ENCODE measurements at places on chromosomes 4 and X.

GRCh38 chr4:143598816-143599215 lies 85.3 kb downstream of the SMARCA5 start:
- no peak for DNase-seq

- no peak for DNase-seq
Observed at GRCh38 chr4:2083826-2084160, 24.7 kb downstream of the NAT8L start.

DNA sequence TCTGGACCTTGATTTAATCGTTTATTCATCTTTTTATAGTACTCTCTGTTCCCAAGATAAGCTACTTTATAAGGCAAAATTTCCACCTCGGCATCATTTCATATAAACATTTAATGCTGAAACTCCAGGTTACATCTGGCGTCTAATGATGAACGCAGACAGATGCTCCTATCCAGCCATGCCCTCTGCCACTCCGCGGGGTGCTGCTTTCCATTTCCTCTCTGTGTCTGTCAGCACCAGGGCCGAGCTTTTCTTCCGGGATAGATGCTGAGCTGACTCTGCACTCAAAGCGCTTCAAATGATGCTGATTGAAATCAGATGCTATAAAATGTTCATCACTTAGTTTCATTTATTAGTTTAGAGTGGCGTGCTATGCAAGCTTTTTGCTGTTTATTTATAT lies 80.5 kb upstream of the HELT start:
- no peak for DNase-seq

- DNase-seq: no peak
Observed at GRCh38 chr4:34046580-34046979, 2197.7 kb downstream of the ARAP2 start.

- DNase-seq: no peak
Observed at GRCh38 chr4:126271292-126271691, 956.5 kb downstream of the FAT4 start.

- DNase-seq: no peak
Observed at GRCh38 chrX:132622130-132622529, 133.3 kb upstream of the MBNL3 start.

- no peak for DNase-seq
Observed at GRCh38 chr4:53962516-53963225, 101.7 kb downstream of the CHIC2 start.

GRCh38 chr4:87805971-87806370 lies 6.6 kb downstream of the IBSP start:
- no peak for DNase-seq

DNA sequence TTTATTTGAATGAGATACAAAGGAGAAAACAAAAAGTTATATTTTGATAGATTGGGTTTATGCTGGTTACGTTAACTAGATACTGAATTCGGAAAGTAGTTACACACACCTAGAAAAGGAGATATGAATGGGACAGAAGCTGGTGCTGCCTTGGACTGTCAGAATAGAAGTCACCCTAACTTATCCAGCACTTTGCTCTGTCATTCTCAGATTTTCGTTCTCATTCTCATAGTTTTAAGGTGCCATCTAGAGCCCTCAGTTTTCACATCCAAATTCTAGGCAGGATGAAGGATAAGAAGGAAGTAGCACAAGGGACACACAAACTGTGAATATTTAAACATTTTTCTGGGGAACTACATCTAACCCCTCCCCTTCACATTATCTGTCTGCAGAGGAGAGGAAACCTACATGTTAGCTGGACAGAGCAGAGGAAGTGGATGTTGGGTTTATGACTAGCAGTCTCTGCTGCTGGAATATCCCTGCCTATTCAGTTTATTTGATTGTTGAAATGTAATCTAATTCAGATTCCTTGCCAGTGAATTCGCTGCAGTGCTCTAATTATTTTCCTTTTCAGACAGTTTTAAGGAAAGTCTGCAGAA lies 521.9 kb downstream of the FAT4 start:
- DNase-seq: no peak

- DNase-seq: no peak
Observed at GRCh38 chr4:55297346-55297745, 48.7 kb upstream of the SRD5A3 start.

- no peak for DNase-seq
Observed at GRCh38 chr4:33831442-33832066, 2412.8 kb downstream of the ARAP2 start.

DNA sequence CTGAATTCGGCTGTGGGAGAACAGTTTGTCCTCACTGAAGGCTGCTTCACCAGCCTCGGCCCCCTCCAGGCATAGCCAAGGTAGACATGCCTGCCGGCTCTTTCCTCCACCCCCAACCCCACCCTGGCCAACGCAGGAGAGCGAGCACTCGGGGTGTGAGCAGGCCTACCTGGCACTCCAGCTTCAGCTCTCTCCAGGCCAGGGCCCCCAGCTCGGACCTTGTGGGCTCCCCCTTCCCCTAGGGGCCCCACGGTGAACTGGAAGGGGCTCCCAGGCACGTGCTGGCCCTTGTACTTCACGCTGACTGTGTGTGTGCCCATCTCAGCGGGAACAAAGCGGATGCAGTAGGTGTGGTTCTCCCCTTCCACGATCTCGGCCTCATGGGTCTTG lies 22.4 kb downstream of the FLNA start:
- DNase-seq: no peak

GRCh38 chrX:12895866-12896265 lies 10.6 kb upstream of the TLR8 start:
- DNase-seq: no peak

- DNase-seq: no peak
Observed at GRCh38 chr4:183242291-183242690, 77.8 kb downstream of the CLDN22 start.

DNA sequence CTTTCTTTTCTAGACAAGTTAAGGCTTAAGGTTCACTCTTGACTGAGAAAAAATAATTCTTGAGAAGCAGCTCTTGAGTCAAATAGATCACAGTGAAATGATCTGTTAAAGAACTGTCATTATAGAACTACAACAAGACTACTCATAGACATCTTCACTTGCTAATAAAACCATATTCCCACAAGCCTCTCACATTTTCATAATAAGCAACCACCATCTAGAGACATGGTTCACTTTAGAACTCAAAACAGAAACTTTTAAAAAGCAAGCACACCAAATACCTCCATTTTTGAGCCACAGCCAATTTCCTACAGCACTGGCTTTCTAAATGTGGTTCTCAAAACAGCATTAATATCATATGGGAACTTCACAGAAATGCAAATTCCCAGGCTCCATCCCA lies 309.5 kb downstream of the TMA16 start:
- no peak for DNase-seq

- DNase-seq: no peak
Observed at GRCh38 chr4:151626751-151627150, 134.1 kb downstream of the GATB start.

GRCh38 chr4:21827575-21827974 lies 121.0 kb downstream of the KCNIP4 start:
- no peak for DNase-seq

DNA sequence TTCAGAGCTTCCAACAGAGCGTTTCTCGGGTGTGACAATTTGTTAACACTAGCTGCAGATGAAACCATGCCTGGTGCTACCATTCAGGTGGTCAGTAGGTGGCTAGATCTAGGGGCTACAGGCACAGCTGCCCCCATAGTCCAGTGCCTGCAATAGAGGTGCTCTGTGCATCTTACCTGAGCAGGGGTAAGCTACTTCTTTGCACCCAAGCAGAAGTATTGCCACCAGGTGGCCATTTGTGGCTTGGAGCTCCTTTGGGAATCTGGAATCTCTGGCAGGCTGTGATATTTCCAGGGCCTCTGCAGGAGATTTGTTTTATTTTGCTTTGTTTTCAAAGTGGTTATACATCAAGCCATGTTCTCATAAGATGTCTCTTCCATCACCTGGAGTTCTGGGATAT lies 170.7 kb upstream of the PUDP start:
- no peak for DNase-seq

DNA sequence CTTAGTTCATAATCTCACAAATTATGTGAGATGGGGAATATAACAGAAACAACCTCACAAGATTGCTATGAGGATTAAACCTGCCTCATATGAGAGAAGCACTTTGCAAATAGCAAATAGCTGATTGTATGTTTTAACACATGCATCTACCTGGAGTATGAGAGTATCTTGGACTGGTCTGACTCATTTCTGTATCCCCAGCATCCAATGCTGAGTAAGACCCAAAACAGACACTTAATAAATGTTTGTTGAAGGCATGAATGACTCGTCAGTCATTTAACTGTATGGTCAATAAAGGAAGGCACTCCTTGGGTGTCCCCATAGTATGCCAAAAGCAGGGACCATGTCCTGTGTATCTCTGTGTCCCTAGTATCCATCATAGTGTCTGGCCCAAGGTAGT lies 350.9 kb upstream of the F9 start:
- DNase-seq: no peak

GRCh38 chr4:112944006-112944405 lies 105.4 kb upstream of the ANK2 start:
- DNase-seq: no peak

GRCh38 chr4:48681856-48682255 lies 98.2 kb downstream of the FRYL start:
- DNase-seq: no peak

GRCh38 chr4:22097596-22097995 lies 149.0 kb upstream of the KCNIP4 start:
- DNase-seq: no peak

- DNase-seq: no peak
Observed at GRCh38 chr4:151022586-151022985, 7.5 kb upstream of the LRBA start.

DNA sequence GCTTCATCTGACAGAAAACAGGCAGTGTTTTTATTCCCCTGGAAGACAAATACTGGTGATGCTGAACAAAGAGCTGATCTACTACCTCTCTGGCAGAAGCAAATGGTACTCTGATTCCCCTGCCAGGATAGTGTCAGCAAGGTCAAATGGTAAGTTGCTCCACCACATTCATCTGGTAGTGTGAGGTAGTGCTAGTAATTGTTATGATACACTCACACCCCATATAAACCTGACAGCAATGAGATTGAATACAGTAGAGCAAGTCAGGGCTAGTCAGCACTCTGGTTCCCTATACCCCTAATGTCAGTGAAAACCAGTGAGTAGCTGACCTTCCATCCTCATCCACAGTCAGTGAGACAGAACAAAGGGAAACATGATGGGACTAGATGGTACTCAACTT lies 3.4 kb upstream of the SPIN4 start:
- no peak for DNase-seq

- DNase-seq: no peak
Observed at GRCh38 chrX:123878252-123878721, 18.4 kb downstream of the XIAP start.

DNA sequence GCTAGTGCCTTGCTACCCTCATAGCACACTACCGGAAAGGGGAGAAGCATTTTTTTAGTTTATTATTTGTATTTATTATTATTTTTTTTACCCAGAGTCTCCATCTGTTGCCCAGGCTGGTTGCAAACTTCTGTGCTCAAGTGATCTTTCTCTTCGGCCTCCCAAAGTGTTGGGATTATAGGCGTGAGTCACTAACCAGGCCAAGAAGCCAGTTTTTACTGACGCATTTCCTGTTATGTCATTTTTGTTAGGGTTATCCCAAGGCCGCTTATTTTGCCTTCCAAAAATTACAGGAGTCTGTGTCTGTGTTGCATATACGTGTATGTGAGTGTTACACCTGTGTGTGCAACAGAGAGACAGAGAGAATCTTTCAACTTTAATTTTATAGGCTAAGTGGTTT lies 404.5 kb downstream of the GBA3 start:
- DNase-seq: no peak

DNA sequence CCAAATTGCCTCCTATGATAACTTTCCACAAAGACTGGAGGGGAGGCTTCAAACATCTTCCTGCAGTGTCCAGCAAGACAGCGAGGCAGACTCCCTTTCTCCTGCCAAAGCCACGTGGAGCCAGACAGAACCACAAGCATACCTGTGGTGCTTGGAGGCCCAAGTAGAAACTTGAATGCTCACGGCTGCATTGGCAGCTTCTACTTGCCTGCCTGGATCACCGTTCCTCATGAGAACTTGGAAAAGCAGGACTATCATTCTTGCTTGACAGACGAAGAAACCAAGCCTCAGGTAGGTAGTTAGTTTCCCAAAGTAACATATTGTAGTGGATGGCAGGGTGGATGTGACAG lies 216.3 kb upstream of the SFRP2 start:
- no peak for DNase-seq

- no peak for DNase-seq
Observed at GRCh38 chr4:24705016-24705753, 90.2 kb upstream of the SOD3 start.

DNA sequence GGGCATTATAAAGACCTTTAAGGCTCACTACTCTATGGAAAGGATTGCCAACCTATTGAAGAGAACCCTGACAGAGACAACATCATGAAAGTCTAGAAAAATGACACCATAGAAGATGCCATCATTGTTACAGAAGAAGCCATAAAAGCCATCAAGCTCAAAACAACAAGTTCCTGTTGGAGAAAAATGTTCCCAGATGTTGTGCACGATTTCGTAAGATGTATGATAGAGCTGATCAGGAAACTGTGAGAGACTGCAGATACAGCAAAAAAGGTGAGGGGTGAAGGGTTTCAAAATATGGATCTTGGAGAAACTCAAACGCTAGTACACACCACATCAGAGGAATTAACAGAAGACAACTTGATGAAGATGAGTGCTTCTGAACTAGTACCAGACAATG lies 53.3 kb downstream of the WDFY3 start:
- no peak for DNase-seq

DNA sequence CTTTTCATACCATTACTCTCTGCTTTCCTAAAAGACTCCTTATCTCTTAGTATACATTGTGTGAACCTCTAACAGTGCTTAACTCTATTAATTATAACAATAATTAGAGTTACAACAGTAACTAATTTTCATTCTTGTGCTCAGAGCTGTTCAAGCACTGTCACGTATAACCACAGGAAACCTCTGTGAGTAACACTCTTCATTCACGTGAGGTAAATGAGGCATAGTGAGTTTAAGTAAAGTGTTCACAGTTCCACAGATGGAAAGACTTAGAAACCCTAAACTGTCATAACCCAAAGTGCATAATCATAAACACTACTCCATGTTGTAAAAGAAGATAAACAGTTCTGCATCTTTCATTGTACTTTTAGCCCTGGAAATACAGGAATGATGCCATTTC lies 222.4 kb downstream of the CCSER1 start:
- no peak for DNase-seq

DNA sequence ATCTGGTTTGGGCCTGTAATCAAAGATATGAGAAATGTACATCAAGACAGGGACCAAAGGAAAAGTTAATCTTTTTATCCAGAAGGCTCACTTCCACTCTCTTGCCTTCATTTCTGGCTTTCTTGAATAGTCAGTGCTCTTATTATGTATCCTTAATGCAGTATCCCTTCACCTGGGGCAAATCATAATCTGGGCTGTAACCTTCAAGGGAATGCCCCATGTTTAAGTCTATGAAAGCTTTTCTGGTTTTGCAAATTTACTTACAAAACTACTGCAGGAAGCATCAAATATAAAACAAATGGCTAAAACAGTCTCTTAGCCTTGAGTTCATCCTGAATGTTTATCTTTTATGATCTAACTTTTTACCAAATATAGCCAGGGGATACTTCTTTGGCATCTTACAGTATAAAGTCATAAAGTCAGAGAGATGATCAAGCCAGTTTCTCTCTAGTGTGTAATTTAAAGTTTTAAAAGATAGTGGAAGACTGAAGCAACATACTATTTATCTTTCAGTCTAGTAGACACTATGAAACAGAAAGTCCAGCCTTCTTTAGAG lies 1214.8 kb downstream of the STIM2 start:
- no peak for DNase-seq

- no peak for DNase-seq
Observed at GRCh38 chrX:40877887-40878286, 142.5 kb upstream of the MED14 start.

GRCh38 chrX:85977218-85977617 lies 70.1 kb downstream of the CHM start:
- DNase-seq: no peak

GRCh38 chrX:134782796-134783195 lies 124.5 kb upstream of the PLAC1 start:
- DNase-seq: no peak

Measured in right renal cortex interstitium (tissue), 3 donors.